ENCODE measurements at places on chromosomes 4 and X.

GRCh38 chrX:50927127-50927526 is 16.6 kb downstream of the BMP15 start:
- DNase-seq = no peak

DNA sequence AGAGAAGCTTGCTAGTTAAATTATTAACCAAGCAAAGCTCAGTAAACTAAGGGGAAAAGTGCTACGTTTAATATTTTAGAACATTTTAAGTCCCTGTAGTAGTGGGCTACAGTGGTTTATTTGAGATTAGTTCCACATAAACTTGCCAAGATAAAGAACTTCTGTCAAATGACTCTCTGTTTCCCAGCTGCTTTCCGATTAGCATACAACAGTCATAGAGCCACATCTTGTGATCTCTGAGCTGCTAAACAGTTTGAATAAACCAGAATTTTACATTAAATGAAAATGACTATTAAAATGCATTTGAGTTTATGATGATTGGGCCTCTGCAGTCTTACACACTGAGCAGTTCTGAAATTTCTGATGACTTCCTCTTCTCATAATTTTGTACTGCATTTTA is 568.5 kb downstream of the IQCM start:
- DNase-seq = no peak

- no peak for DNase-seq
Observed at GRCh38 chrX:129478516-129478915, 44.8 kb downstream of the SMARCA1 start.

DNA sequence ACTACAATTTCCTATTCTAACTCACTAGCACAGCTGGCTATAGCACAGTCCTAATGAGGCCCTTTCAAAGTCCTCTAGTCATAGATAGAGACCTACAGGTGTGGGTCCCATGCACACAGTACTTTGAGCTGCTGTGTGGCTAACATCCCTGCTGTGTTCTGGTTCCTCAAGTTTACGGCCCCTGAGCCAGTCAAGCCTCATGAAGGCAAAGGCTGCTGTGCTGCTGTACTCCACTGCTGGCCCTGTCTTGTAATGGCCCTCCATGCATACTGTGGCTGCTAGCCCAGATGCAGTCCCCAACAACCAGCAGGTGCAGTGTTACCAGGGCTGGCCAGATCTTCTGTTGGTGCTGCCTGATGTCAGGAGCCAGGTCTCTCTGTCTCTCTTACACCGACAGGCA is 23.4 kb upstream of the ENPEP start:
- no peak for DNase-seq

- DNase-seq = no peak
Observed at GRCh38 chr4:142405695-142406498, 440.2 kb downstream of the INPP4B start.

- DNase-seq = no peak
Observed at GRCh38 chrX:108285356-108285755, 152.9 kb downstream of the COL4A6 start.

- no peak for DNase-seq
Observed at GRCh38 chr4:71064521-71064920, 71.1 kb downstream of the DCK start.

- no peak for DNase-seq
Observed at GRCh38 chr4:48543796-48544195, 53.7 kb downstream of the ZAR1 start.

DNA sequence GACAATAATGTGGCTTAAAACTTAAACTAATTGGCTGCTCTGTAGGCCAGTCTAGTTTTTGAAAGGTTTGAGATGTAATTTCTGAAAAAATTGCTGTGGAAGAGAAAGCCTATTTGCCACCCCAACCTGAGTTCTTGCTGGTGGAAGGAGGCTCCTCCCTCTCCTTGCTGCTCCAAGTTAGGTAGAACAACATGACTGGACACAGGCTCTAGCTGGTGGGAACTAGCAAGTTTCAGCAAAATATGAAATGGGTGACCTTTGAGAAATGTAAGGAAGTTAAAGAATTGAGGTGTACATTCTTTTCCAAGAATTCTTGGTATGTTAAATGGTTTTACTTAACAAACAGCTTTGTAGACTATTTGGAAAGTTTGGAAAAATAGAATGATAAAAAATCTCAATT is 8.0 kb downstream of the RPL34 start:
- no peak for DNase-seq

DNA sequence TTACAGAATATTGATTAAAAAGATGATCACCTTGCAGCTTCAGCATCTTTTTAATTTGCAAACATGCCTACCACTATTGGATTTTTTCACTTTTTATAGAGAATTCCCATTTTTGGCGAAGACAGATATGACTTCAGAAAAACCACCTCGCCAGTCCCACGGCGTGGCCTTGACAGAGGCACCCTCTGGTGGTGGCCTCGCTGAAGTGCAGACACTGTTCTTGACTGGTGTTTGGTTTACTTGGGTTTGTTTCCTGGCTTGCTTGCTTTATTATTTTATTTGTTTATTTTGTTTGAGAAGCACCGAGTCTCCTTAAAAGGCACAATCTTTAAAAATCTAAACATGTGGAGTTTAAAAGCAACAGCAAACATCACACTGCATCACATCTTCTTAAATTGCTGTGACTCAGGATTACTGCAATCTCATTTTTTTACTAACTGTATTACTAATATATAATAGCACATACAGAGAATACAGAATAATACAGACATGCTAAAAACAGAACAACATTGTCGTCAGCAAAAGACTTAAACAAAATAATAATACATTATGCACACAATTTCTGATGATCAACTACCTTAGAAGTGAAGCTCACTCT is 13.1 kb upstream of the AMTN start:
- no peak for DNase-seq

DNA sequence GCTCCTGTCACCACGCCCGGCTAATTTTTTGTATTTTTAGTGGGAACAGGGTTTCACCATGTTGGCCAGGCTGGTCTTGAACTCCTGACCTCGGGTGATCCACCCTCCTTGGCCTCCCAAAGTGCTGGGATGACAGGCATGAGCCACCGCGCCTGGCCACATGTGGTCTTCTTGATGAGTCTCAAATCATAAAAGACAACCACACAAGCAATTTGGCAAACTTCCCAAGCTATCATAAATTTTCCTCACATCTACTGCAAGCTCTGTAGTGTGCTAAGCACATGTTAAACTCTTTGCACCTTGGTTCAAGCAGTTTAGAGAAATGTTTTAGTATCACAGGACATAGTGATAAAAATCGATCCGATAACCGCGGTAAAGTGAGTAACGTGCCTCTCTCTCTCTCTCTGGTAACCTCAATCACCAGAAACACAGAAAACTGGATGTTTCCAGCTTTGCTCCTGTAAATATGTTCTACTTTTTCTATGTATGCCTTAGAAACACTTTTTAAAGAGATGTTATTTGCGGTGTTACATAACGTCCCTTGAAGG is 256.8 kb downstream of the DHRSX start:
- no peak for DNase-seq

- no peak for DNase-seq
Observed at GRCh38 chr4:182916483-182917181, 554 bp downstream of the DCTD start.

DNA sequence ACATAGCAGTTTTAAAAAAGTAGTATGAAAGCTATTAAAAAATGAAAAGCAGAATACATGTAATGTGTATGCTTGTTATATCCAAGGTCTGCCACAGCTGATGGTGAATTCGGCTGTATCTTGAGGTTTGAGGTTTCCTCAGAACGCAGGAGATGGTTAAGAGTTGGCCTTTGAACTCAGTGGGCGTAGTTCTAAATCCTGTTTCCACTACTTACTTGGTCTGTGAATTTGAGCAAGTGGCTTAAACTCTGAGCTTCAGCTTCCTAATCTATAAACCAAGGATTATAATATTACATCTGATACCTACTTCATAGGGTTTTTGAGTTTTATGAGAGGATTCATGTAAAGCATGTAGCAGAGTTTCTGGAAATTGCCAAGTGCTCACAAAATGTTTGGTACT is 125.2 kb downstream of the STIM2 start:
- DNase-seq = no peak

DNA sequence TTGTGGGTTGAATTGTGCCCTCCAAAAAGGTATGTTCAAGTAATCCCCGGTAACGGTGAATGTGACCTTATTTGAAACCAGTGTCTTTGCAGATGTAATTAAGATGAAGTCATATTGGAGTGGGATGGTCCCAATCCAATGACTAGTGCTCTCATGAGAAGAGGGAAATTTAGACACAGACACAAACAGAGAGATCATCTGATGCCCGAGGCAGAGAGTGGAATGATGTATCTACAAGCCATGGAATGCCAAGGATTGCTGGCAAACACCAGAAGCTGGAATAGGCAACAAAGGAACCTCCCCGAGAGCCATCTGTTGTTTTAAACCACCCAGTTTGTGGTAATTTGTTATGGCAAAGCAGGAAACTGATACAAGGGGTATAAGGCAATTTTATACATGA is 35.1 kb downstream of the RPS6KA3 start:
- no peak for DNase-seq

- DNase-seq = no peak
Observed at GRCh38 chr4:6372649-6373525, 99.5 kb downstream of the PPP2R2C start.
